Calu3 (cell line): ENCODE measurements at places on chromosomes 1 and 21. TPM values are rescaled to one million over a fixed set of nuclear protein-coding genes. Genes with fewer than 3 reads are reported as not detected.

SPRR1A gene
- not detected in 2 replicates for total RNA-seq

ADAMTS1 gene
- 3.5 and 4.1 TPM in 2 replicates for total RNA-seq

UTP25 gene
- 18.6 and 19.1 TPM in 2 replicates for total RNA-seq

PROK1 gene
- total RNA-seq, result not detected in 2 replicates

CYP4X1 gene
- 0.21 and 0.27 TPM in 2 replicates for total RNA-seq

WNT9A gene
- 0.24 and 0.37 TPM in 2 replicates for total RNA-seq

- no peak overlapping the region for H3K4me3 ChIP-seq
- H3K36me3 ChIP-seq, result peaks cover 5% of the 10 kb centered on the region
- H3K27me3 ChIP-seq, result no peaks in the 10 kb centered on the region
- DNase-seq, result peak; percentile 36
Measured at GRCh38 chr1:224170748-224171478, 12.1 kb upstream of the DEGS1 start.

DNA sequence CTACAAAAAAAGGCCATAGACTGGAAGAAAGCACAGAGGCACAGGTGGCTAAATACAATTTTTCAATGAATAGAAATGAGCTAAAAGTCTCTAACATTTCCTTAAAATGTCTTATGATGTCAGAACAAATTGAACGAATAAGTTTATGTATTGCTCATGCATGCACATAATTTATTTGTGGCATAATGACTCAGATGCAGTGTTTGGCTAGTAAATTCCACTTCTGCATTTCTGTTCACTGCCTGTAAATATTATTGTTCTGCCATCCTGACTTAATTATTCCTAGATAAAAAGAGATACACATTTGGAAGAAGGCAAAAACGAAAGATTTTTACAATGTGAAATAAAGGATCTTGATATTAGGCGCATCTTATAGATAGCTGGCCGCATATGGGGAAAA is 26.6 kb upstream of the EXO1 start:
- H3K27me3 ChIP-seq, result no peaks in the 10 kb centered on the region
- no peak overlapping the region for H3K27ac ChIP-seq
- no peak for DNase-seq
- H3K4me1 ChIP-seq, result peaks cover 15% of the 10 kb centered on the region
- no peaks in the 10 kb centered on the region for H3K36me3 ChIP-seq

- DNase-seq, result no peak
- H3K4me3 ChIP-seq, result no peak overlapping the region
- H3K27ac ChIP-seq, result no peak overlapping the region
Measured at GRCh38 chr1:233216009-233216408, 79.5 kb downstream of the PCNX2 start.

- H3K36me3 ChIP-seq, result no peaks in the 10 kb centered on the region
- no peak overlapping the region for H3K27ac ChIP-seq
- peaks cover 24% of the 10 kb centered on the region for H3K27me3 ChIP-seq
- peak overlapping the region; percentile 52 for H3K4me3 ChIP-seq
- DNase-seq, result no peak
- H3K4me1 ChIP-seq, result peaks cover 8% of the 10 kb centered on the region
Measured at GRCh38 chr1:10943991-10944730, 68.3 kb upstream of the TARDBP start.

DNA sequence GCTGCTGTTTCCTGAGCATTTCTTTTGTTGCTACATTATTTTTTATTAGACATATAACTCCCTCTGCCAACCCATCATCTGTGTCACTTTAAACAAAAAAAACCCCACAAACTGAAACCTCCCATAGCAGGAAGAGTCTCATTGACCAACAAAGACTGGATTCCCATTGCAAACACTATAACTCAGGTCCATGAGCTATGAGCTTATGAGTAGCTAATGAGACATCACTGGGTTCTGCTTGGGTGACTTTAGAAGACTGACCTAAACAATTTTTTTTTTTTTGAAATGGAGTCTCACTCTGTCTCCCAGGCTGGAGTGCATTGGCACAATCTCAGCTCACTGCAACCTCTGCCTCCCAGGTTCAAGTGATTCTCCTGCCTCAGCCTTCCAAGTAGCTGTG is 212.8 kb downstream of the LTN1 start:
- no peaks in the 10 kb centered on the region for H3K4me1 ChIP-seq
- no peaks in the 10 kb centered on the region for H3K27me3 ChIP-seq
- no peaks in the 10 kb centered on the region for H3K36me3 ChIP-seq
- H3K27ac ChIP-seq, result no peak overlapping the region
- DNase-seq, result no peak

GRCh38 chr1:101314244-101314643 is 77.4 kb downstream of the S1PR1 start:
- no peaks in the 10 kb centered on the region for H3K36me3 ChIP-seq
- no peak overlapping the region for H3K27ac ChIP-seq
- DNase-seq, result no peak
- H3K4me3 ChIP-seq, result no peak overlapping the region
- no peaks in the 10 kb centered on the region for H3K4me1 ChIP-seq

GRCh38 chr1:36154335-36154734 is 1.6 kb upstream of the MAP7D1 start:
- peaks cover 37% of the 10 kb centered on the region for H3K4me1 ChIP-seq
- H3K27me3 ChIP-seq, result no peaks in the 10 kb centered on the region
- H3K4me3 ChIP-seq, result peak overlapping the region; percentile 91
- no peak for DNase-seq

DNA sequence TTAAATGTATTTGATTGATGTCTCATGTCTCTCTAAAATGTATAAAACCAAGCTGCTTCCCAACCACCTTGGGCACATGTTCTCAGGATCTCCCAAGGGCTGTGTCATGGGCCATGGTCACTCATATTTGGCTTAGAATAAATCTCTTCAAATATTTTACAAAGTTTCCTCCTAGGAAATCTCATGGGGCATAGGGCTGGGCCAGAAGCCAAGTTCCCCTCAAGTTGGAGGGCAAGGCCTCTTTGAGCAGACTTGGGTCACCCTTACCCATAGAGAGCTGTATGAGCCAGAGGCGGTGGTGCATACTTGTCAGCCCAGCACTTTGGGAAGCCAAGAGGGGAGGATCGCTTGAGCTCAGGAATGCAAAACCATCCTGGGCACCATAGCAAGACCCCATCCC is 2.3 kb upstream of the FBXO42 start:
- DNase-seq, result no peak
- no peaks in the 10 kb centered on the region for H3K27me3 ChIP-seq
- H3K36me3 ChIP-seq, result peaks cover 21% of the 10 kb centered on the region
- H3K4me3 ChIP-seq, result no peak overlapping the region
- H3K27ac ChIP-seq, result no peak overlapping the region

GRCh38 chr1:109283748-109284600 is 1.0 kb upstream of the PSRC1 start:
- H3K4me3 ChIP-seq, result peak overlapping the region; percentile 87
- DNase-seq, result no peak
- H3K27ac ChIP-seq, result peak overlapping the region; percentile 47
- H3K36me3 ChIP-seq, result peaks cover 16% of the 10 kb centered on the region
- H3K4me1 ChIP-seq, result no peaks in the 10 kb centered on the region

GRCh38 chr1:224929335-224930237 is at the start of gene DNAH14:
DNAH14 (plus strand) TSS chr1:224929675; CDS start chr1:224952703, 23,028 bp downstream.
- no peaks in the 10 kb centered on the region for H3K27me3 ChIP-seq
- H3K4me3 ChIP-seq, result peak within 1 kb of the TSS; percentile 99
- H3K4me1 ChIP-seq, result no peaks in the 10 kb centered on the region
- peak; percentile 96 for DNase-seq

GRCh38 chr1:177948336-177948972 is 21.4 kb downstream of the SEC16B start:
- H3K36me3 ChIP-seq, result no peaks in the 10 kb centered on the region
- no peak overlapping the region for H3K27ac ChIP-seq
- no peaks in the 10 kb centered on the region for H3K27me3 ChIP-seq
- no peaks in the 10 kb centered on the region for H3K4me1 ChIP-seq

DNA sequence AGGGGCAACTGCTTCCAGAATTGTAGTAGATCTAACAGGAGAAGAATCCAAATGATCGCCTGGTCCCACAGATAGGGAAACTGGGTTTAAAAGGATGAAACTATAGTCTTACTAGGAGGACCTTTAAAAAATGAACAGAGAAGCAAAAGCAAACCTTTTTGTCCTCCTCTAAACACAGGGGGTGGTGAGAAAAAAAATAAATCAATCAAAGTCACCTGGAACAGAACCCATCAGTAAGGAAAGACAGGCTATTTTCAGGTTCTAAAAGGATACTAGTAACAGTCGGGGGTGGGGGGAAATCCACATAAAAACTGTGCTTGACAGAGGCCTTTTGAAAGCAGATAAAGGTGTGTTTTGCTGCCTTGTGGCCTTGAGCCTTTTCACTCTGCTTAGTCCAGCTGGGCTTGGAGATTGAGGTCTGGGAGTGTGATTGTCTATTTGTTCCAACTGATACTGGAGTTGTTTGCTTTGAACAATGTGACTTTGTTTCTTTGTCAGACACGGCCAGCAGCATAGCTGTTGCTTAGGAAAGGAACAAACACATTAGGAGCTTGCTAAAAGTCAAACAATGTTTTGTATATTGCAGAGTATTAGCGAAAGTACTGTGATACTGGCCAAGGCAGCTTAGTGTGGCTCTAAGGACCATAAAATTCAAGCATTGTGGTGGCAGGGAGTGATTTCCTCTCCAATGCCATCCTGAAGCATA is 141.1 kb upstream of the IRF2BP2 start:
- peaks cover 37% of the 10 kb centered on the region for H3K4me1 ChIP-seq
- no peak overlapping the region for H3K27ac ChIP-seq
- no peaks in the 10 kb centered on the region for H3K36me3 ChIP-seq
- H3K27me3 ChIP-seq, result no peaks in the 10 kb centered on the region

DNA sequence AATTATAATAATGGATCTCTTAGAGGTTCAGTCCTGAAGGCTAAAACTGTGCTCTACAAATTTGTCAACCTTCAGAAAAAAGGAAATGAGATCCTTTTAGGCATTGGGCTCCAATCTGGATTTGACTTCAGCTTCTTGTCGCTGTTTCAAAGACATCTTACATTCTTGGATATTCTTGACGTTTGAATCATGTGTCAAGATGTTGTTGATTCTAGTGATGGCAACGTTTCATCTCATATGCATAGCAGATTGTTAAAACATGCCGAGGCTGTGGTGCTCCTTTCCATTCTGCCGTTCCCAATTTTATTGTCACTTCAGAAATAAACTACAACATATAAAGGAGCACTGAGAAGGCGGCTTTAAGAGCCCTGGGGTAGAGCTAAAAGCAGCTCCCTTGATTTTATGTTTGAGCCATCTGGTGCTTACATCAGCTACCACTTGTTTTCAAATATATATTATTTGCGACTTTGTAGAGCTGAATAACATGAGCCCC is 467.6 kb upstream of the ZRANB2 start:
- H3K4me3 ChIP-seq, result no peak overlapping the region
- DNase-seq, result no peak
- no peaks in the 10 kb centered on the region for H3K36me3 ChIP-seq
- H3K27me3 ChIP-seq, result no peaks in the 10 kb centered on the region
- H3K27ac ChIP-seq, result no peak overlapping the region
- no peaks in the 10 kb centered on the region for H3K4me1 ChIP-seq

DNA sequence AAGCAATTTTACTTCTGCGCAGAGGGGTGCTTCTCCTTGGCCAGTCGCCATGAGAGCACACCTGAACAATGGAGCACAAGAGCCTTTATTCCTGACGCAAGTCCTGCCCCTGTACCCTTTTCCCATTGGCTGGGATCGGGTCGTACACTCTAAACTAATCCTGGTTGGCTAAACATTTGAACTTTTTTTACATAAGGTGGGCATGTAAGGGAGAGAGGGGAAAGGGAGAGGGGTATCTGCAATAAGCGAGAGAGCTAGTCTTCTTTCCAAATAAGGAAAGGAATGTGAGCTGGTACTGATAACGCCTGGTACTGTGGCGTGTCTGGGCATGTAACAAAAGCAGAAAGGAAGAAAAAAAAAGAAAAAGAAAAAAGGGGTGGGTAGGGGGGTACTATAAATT is 21.8 kb downstream of the MFSD2A start:
- H3K27me3 ChIP-seq, result peaks cover 20% of the 10 kb centered on the region
- no peak overlapping the region for H3K4me3 ChIP-seq
- no peak for DNase-seq
- H3K4me1 ChIP-seq, result peaks cover 20% of the 10 kb centered on the region
- no peaks in the 10 kb centered on the region for H3K36me3 ChIP-seq
- no peak overlapping the region for H3K27ac ChIP-seq

DNA sequence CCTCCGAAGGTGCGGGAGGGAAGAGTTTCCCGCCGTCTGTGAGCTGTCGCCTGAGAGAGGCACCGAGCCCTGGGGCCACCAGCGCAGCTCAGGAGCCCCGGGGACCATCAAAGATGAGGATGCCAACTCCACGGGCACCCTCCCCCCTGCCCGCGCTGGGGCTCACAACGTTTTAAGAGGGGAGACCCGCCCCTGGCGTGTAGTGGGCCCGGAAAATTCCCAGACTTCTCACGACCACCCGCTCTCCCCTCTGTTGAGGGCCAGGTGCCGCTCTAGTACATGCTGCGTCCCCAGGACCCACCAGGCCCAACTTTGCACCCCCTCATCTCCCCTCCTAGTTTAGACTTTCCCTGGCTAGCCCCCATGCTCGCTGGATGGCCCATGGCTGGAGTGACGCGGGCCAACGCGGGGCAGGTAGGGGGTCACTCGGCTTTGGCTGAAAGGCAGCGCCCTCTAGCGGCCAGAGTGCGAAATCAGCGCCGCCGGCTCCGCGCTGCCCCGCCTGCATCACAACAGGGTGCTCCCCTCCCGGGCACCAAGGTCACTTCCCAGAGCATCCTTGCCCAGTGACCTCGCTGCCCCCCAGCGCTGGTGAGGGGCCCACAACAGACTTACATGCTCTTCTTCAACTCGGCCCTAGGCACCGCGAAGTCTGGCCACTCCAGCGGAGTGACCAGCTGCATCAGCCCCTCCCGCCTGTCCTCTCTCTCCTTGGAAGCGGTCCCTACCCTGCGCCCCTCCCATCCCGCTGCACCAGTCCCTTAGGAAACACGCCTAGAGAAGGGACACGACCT is 1.8 kb downstream of the CD160 start:
- H3K36me3 ChIP-seq, result peaks cover 9% of the 10 kb centered on the region
- peak overlapping the region; percentile 64 for H3K4me3 ChIP-seq
- H3K27me3 ChIP-seq, result peaks cover 21% of the 10 kb centered on the region
- H3K4me1 ChIP-seq, result peaks cover 9% of the 10 kb centered on the region
- peak; percentile 82 for DNase-seq
- H3K27ac ChIP-seq, result no peak overlapping the region

- H3K27me3 ChIP-seq, result no peaks in the 10 kb centered on the region
- no peaks in the 10 kb centered on the region for H3K36me3 ChIP-seq
- no peaks in the 10 kb centered on the region for H3K4me1 ChIP-seq
- H3K27ac ChIP-seq, result no peak overlapping the region
- DNase-seq, result no peak
Measured at GRCh38 chr1:119159966-119160365, 19.5 kb upstream of the WARS2 start.

DNA sequence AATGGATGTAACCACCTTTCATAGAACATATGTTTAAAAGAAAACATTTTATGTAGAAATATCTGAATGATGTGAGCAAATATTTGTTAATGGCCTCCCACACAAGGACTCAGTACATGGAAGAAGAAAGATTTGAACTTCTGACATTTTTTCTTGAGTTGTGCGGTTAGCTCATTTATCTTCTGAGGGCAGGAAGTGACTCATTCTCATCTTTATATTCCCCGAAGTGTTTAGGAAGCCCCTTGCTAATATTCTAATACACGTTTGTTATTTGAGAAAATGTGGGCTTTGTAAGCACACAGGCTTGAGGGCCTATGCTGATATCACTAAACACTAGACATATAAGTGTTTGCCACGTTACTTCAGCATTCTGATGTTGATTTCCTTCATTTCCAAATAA is 392.5 kb upstream of the PTBP2 start:
- no peaks in the 10 kb centered on the region for H3K4me1 ChIP-seq
- H3K27me3 ChIP-seq, result no peaks in the 10 kb centered on the region
- no peak for DNase-seq
- H3K36me3 ChIP-seq, result no peaks in the 10 kb centered on the region

GRCh38 chr1:25623731-25624130 is 7.1 kb downstream of the MAN1C1 start:
- no peaks in the 10 kb centered on the region for H3K4me1 ChIP-seq
- no peaks in the 10 kb centered on the region for H3K36me3 ChIP-seq
